ENCODE measurements at places on chromosomes 13 and 19. TPM values are rescaled to one million over a fixed set of nuclear protein-coding genes. Genes with fewer than 3 reads are reported as not detected.

- DNase-seq: no peak
These were observed 49.6 kb downstream of the ABCC4 start for GRCh38 chr13:95251641-95252040.

GRCh38 chr13:50132904-50133357 lies 117.7 kb downstream of the KCNRG start:
- no peak for DNase-seq

Gene TMPRSS9
- polyA plus RNA-seq: 0.29 TPM

DNA sequence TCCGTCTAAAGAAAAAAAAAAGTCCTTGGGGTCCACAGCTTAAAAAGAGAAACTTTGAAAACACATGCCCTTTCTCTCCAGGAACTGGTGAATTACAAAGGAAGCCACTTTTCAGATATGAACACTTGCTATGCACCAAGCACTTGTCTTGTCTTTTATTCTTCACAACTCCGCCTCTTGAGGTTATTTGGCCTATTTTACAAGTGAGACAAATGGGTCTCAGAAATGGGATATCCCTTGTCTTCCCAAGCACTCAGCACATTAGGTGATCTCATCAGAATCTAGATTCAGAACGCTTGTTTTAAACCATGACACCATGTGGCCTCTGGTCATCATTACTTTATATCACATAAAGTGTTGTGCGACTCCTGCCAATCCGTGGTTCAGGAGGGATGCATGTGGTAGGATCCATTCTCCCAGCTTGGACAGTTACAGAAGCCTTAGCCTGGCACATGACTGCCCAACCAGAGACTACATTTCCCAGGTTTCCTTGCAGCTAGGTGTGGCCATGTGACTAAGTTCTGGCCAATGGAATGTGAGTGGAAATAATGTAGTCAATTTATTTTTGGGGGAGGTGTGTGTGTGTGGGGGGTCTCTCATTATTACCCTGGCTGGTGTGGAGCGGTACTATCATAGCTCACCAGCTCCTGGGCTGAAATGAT lies 13.9 kb downstream of the TSKS start:
- DNase-seq: no peak

- no peak for DNase-seq
These were observed 15.8 kb upstream of the GARIN5A start for GRCh38 chr19:50492303-50493052.

DNA sequence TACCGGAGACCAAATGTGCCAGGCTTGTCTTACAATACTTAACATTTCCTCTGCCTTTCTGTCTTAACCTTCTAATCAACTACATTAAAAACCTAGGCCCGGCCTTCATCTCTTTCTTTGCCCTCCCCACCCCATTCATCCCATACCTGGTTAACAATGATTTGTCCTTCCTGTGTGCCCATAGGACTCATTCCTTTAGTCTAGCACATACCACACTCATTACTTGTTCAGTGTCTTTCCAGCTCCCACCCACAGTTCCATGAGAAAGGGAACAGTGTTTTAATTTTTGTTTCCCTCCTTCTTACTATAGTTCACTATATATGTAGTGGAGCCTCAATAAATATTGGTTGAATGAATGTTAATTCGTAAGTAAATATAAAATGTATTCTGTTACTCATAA lies 2.4 kb downstream of the CLN5 start:
- no peak for DNase-seq
